ENCODE measurements at places on chromosomes 5 and 9.

GRCh38 chr5:88393716-88394535 is 125.3 kb upstream of the TMEM161B start:
- no peak for DNase-seq

DNA sequence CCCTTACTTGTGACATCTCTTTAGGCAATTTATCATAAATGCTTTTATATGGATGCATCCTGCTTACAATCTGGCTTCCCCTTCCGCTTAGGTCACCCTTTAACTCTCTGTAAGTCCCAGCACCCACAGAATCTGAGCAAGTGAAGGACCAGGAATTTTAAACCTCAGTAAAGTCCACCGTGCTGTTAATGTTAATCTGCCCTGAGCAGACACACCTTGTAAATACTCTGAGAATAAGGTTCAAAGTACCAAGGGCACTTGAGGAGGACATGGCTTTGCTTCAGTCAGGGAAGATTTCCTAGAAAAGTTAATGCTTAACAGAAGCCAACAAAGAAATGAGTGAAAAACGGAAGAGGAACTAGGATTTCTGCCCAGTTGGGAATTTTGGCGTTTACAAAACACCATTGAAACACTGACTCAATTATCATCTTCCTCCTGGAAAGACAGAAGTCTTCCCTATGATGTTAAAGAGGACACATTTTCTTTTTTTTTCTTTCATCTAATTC is 26.4 kb upstream of the TTC39B start:
- no peak for DNase-seq

GRCh38 chr5:93587597-93588351 is 4.8 kb downstream of the NR2F1 start:
- DNase-seq, result no peak

DNA sequence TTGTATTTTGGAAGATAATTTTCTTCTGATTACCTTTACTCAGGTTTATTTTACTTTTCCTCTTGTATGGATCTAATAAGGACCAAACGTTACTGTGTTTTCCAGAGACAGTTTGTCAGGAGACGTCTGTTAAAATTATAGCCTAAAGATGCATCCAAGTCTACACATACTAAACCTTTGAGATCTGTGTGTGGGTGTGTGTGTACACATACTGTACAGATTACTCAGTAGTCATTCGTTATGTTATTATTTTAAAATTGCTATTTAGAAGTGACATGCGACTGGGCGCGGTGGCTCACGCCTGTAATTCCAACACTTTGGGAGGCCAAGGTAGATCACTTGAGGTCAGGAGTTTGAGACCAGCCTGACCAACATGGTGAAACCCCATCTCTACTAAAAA is 51.6 kb upstream of the CNTLN start:
- no peak for DNase-seq

DNA sequence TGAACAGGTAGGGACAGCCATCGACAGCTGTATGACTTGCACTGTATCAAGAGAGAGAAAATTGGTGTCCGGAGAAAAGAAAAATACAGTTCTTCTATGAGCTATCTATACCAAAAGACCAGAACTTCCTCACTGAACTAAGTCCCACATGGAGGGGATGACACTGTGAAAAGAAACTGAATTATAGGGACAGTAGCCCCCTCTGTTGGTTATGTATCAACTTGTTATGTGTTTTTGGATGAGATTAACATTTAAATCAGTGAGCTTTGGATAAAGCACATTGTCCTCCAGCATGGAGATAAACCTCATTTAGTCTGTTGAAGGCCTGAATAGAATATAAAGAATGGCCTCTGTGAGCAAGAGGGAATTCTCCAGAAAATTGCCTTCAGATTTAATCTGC is 176.6 kb upstream of the SH3GL2 start:
- DNase-seq, result no peak

- no peak for DNase-seq
These were observed 306.5 kb upstream of the RPS23 start for GRCh38 chr5:82584631-82585030.

DNA sequence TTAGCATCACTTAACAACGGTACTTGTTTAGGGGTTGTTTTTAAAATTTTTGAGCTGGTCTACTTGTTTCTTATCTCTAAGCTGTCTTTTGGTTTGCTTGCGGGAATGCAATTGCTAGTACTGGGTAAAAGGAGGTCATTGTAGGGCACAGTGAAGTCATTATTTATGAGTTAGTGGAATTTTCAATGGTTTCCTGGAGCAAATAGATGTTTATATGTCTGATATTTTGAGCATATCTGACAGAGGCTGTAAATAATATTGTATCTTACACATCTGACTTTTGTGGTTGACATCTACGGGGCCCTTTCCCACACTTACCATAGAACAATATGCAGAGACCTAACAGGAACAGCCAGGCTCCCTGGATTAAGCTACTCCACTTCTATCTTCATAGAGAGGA is 90.4 kb upstream of the IL6ST start:
- no peak for DNase-seq

GRCh38 chr5:125331987-125332598 is 585.7 kb upstream of the ZNF608 start:
- DNase-seq, result no peak

GRCh38 chr5:132677191-132677590 is 3.4 kb downstream of the IL4 start:
- no peak for DNase-seq

- DNase-seq, result no peak
These were observed 133.0 kb upstream of the STK32A start for GRCh38 chr5:147101659-147102369.

- DNase-seq, result no peak
These were observed 678 bp upstream of the KIF12 start for GRCh38 chr9:114099669-114100270.

DNA sequence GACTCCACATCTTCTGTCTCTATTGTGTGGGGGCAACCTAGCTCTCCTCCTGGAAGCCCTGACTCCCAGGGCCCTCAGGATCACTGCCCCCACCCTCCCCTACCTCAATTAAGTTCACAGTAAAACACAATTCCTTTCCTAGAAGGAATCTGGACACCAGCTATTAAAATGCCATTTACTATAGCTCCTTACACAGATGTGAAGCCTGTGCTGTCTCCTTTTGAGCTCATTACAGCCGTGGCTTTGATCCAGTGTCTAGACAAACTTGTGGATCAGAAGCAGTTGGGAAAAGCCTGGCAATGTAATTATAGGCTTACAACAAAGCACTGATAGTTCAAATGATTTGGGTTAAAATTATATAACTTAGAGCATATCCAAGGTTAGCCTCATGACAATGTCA is 107.0 kb upstream of the SMIM23 start:
- DNase-seq, result no peak

- DNase-seq, result no peak
These were observed 520.1 kb downstream of the CHSY3 start for GRCh38 chr5:130424341-130424740.

- no peak for DNase-seq
These were observed 51.6 kb downstream of the F2RL2 start for GRCh38 chr5:76571559-76571958.

GRCh38 chr9:123548741-123549545 is 192.9 kb downstream of the CRB2 start:
- DNase-seq, result no peak

GRCh38 chr5:82176115-82176814 is 101.9 kb downstream of the RPS23 start:
- no peak for DNase-seq

GRCh38 chr5:65017636-65018035 is 248.9 kb downstream of the CWC27 start:
- no peak for DNase-seq

- no peak for DNase-seq
These were observed 46.9 kb downstream of the ARHGEF37 start for GRCh38 chr5:149628221-149628620.

DNA sequence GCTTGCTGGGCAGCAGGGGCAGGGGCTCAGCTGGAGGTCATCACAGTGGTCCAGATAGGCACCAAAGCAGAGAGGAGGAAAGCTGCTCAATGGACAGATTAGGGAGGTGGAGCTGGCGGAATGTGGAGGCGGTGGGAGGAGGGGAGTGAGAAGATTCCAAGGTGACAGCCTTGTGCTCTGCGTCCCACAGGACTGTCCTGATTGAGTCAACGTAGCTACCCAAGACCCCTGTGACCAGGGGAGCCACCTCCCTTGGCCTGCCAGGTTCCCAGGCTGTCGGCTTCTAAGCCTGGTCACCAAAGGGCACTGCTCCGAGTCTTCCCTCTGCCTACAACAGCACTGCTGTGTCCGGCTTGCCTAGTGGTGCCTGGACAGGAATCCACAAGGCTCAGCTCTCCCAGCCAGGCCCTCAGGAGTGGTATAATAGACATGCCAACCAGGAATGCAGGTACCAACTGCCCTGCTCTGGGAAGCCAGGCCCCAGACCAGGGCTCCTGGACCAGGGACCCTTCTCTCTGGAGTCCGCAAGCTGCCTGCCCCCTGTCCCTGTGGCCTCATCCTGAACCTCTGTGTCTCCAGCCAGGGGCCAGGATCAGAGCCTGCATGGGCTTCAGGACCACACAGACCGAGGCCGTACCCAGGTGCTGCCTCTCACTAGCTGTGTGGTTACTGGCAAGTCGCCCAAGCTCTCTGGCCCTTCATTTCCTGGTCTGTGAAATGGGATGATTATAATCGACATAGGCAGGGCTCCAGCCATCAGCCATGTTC is 67.9 kb downstream of the STK10 start:
- DNase-seq, result no peak

- no peak for DNase-seq
These were observed 39.1 kb downstream of the FGD3 start for GRCh38 chr9:92986176-92987119.

DNA sequence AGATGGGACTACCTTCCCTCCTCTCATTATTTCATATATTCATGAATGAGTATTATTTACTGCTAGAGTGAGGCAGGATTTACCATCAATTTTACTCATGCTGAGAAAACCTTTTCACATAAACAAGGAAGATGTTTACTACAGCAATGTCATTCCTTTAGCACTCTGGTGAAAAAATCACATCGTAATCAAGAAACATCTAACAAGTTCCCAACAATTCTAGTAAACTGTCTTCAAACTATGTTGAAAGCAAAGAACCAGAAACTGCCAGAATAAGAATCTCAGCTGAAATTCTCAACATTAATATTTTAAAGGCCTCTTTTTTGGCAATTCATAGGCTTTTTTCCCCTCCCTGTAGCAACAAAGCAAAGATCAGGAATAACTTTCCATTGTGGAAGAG is 28.2 kb downstream of the AUH start:
- DNase-seq, result no peak

- DNase-seq, result no peak
These were observed 28.2 kb downstream of the CETN3 start for GRCh38 chr5:90381213-90381929.

- no peak for DNase-seq
These were observed 582.4 kb upstream of the BRINP1 start for GRCh38 chr9:119951591-119951990.

DNA sequence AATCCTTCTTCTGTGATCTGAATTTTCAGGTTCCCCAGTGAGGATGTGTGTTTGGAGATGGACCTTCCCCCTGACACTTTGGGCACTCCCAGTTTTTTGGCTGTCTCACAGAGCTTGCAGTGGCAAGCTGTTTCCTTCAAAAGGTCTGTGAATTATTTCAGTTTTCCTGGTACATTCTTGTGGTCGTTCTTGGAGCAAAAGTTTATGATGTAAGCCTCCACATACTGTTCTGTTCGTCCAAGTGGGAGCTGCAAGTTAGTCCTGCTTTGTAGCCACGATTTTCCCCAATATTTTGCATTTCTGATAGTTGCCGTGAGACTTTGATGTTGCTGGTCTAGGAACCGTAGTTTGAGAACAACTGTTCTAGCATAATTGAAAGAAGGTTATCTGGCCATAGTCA is 88.3 kb downstream of the MTAP start:
- no peak for DNase-seq

DNA sequence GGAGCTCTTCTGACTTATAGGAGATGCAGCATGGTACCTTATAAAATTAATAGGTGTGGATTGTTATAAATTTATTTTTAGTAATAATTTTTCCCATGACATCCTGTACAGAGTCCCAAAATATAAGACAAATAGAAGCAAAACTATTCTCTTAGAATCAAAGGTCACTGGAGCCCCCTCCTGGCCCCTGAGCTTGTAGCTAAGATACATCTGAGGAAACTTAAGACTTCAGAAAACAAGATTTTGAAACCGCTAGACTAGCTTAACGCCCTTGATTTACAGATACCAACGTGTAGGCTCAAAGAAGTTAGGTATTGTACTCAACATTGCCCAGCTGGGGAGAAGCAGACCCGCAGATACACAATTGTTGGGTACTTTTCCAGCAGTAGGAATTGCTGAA is 45.7 kb upstream of the KCNN2 start:
- no peak for DNase-seq

DNA sequence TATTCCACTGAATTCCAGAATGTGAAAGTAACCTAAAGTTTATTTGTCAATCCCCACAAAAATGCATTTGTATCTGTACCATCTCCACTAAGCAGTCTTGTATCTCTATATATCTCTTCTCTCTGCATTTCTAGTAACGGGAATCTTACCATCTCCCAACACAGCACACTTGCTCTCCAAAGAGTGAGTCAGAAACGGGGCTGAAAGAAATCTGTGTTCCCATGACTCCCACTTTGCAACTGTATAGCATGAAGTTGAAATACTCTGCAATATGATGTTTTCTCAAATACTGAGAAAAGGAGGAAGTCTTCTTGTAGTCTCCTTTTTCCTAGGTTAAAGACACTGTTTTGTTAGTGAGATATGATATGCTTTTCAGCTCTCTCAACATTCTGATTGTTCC is 848.8 kb upstream of the ACO1 start:
- DNase-seq, result no peak

DNA sequence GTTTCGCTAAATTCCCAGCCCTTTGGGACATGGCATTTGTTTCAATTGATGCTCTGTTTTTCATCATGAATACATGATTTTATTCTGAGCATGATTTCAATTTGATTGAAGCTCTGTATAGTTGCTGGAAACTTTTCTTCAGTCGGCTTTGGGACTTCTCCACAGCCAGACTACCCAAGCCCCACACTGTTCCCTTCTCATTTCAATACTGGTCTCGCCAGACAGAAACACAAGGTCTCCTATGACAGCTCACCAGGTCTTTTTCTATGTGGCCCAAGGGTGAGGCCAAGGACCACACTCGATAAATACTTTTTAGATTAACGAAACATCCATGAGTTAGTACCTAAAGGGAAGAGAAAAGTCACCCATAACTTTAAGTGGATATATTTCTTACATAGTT is 132.2 kb downstream of the ARL15 start:
- no peak for DNase-seq

DNA sequence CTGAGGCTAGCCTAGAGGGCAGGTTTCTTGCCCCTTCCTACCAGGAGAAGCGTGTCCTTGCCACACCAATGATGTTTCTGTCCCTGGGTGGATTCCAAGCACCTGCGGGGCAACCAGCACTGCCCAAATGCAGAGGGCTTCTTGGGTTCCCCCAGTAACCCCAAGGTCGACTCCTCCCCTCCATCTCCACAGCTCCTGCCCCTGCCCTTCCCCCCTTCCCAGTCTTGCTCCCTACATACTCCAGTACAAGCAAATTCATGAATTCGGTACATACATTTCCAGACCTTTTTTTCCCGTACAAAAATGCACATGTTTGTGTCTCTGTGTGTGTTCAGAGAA is 12.8 kb upstream of the JADE2 start:
- DNase-seq, result no peak

Data from activated T-helper 2 cell treated with anti-CD3 and anti-CD28 coated beads, Interferon-gamma antibody, Interleukin-2, Interleukin-4, amounts not matched to agents 10 μg/mL and 5 μg/mL and 100 μg/mL, durations not matched to agents 14 hours and 24 hours and 36 hours (primary cell).